Ascending aorta (tissue), 2 donors: ENCODE measurements at places on chromosomes 3 and 15. TPM values are rescaled to one million over a fixed set of nuclear protein-coding genes. Genes with fewer than 3 reads are reported as not detected.

Gene CCR8
- not detected for total RNA-seq

Gene MAP6D1
- total RNA-seq: not detected

Gene SLC28A1
- not detected for total RNA-seq

Gene C3orf85
- total RNA-seq: not detected

Gene UBE2E1
- 74.6 TPM for total RNA-seq

- H3K27me3 ChIP-seq: no peaks in the 10 kb centered on the region
- no peak overlapping the region for H3K4me3 ChIP-seq
- DNase-seq: no peak
- no peak overlapping the region for H3K27ac ChIP-seq
- peaks cover 9% of the 10 kb centered on the region for H3K4me1 ChIP-seq
- H3K36me3 ChIP-seq: no peaks in the 10 kb centered on the region
Observed at GRCh38 chr15:90181776-90182175, 19.4 kb upstream of the SEMA4B start.

DNA sequence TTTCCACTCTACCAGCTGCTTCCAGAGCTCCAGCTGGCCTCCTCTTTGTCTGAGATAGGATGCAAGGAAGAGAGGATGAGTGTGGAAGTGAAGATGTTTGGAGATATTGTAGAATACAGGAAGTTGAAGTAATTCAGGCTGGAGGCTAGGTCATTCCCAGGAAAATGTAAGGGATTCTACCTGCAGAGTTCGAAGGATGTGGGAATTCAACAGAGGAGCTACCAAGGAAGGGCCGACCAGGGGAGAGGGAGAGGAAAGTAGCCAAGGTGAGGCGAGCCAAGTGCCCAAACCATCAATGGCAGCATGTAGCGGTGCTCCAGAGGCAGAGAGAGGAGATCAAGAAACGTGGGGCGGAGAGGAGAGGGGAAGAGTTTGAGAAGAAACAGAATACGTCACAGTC, 49.0 kb upstream of the EPHB3 start:
- no peak overlapping the region for H3K27ac ChIP-seq
- no peak overlapping the region for H3K4me3 ChIP-seq
- no peaks in the 10 kb centered on the region for H3K36me3 ChIP-seq
- H3K4me1 ChIP-seq: peaks cover 5% of the 10 kb centered on the region
- DNase-seq: no peak

DNA sequence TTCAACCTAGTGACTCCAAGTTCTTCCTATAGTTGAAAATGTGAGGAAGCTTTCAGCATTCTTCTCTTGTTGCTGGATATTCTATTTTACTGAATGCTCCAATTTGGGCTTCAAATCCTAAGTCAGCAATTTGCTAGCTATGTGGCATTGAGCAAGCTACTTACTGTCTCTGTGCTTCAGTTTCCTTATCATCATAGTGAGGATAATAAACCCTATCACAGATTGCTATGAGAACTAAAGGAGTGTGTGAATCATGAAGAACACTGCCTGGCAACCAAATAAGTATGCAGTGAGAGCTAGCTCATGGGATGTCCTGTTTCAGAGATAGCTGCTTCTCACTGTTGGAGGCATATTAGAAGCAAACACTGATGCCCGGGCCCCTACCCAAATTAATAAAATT, 163.8 kb upstream of the CDIN1 start:
- no peak for DNase-seq
- no peaks in the 10 kb centered on the region for H3K4me1 ChIP-seq
- H3K36me3 ChIP-seq: no peaks in the 10 kb centered on the region
- H3K27ac ChIP-seq: no peak overlapping the region
- H3K27me3 ChIP-seq: no peaks in the 10 kb centered on the region
- no peak overlapping the region for H3K4me3 ChIP-seq

DNA sequence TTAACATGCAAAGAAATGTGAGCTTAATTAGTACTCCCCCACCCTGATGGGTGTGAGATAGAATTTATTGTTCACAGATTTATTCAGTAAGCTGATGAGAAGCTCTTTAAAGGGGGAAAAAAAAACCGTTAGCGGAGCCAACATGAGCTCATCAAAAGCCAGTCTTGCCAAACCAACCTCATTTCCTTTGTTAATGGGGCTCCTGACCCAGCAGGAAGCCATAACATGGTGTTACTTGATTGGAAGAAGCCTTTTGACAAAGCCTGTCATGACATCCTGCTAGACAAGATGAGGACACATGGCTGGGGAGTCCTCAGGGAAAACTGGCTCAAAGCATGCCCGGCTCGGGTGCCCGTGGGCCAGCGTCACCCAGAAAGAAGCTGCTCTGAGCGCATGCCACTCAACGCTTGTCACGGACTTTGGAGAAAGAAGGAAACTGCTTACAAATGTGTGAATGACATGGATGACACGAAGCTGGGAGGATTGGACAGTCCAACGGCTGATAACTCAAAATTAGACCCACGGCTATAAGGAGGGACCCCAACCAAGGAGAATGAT, 64.6 kb downstream of the SLCO2A1 start:
- H3K27me3 ChIP-seq: no peaks in the 10 kb centered on the region
- no peak overlapping the region for H3K27ac ChIP-seq
- H3K36me3 ChIP-seq: no peaks in the 10 kb centered on the region
- H3K4me1 ChIP-seq: no peaks in the 10 kb centered on the region
- H3K4me3 ChIP-seq: no peak overlapping the region

DNA sequence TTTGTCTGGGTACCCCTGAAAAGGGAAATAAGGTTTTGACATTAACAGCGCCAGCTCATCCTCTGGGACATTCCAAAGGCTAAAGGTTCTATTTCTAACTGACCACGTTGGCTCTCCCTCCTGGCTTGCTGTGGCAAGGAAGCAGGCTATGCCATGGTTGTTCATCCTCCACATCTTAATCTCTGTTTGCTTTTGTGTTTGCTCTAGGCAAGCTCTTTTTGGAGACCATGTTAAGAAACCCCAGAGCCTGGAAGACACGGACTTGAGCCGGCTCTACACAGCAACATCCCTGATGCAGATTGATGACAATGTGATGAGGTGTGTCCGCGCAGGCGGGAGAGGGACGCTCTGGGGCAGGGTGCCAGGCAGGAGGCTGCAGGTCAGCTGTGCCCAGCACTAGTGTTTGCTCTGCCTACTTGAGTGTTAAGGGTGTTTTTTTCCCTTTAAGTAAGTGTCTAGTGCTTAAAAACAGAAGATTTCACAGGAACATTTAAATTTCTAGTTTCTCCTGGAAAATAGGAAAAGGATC, 33.3 kb downstream of the RLBP1 start:
- H3K4me1 ChIP-seq: no peaks in the 10 kb centered on the region
- H3K27me3 ChIP-seq: no peaks in the 10 kb centered on the region
- peaks cover 81% of the 10 kb centered on the region for H3K36me3 ChIP-seq
- no peak overlapping the region for H3K4me3 ChIP-seq
- DNase-seq: no peak

GRCh38 chr3:35592589-35593295, 46.6 kb upstream of the ARPP21 start:
- DNase-seq: no peak
- no peak overlapping the region for H3K4me3 ChIP-seq
- H3K4me1 ChIP-seq: no peaks in the 10 kb centered on the region
- H3K27ac ChIP-seq: no peak overlapping the region

GRCh38 chr3:72745146-72745999, 102.9 kb downstream of the SHQ1 start:
- no peaks in the 10 kb centered on the region for H3K36me3 ChIP-seq
- H3K27me3 ChIP-seq: no peaks in the 10 kb centered on the region
- no peak overlapping the region for H3K27ac ChIP-seq
